Osteocyte (in vitro differentiated cells): ENCODE measurements at places on chromosomes 7 and 10. TPM values are rescaled to one million over a fixed set of nuclear protein-coding genes. Genes with fewer than 3 reads are reported as not detected.

DNA sequence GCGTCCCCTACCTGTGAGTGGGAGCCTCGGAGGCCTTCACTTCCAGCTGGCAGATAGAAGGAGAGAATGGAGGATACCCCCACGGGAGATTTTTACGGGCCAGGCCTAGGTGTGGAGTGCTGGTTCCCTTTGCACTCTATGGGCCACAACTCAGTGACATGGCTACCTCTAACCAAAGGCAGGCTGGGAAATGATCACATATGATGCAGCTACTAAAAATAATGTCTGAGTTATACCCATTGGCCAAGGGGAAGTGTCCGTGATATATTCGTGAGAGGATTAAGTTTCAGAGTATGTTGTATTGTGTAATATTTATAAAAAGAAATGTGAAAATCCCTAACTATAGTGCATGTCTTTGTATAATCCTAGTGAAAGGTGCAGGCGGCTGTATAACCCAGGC, 13.5 kb upstream of the HIPK2 start:
- no peak for DNase-seq

- peak; percentile 56 for DNase-seq
These were observed 296.3 kb downstream of the GRID1 start for GRCh38 chr10:86070278-86070677.

GRCh38 chr10:37703114-37703513, 154.3 kb downstream of the ZNF248 start:
- DNase-seq: no peak

GRCh38 chr7:150901160-150902035, 49.1 kb downstream of the AOC1 start:
- DNase-seq: no peak

The KIF5B gene
- total RNA-seq: 103 and 104 TPM in 2 replicates

The ADRA2A gene
- not detected in 2 replicates for total RNA-seq

DNA sequence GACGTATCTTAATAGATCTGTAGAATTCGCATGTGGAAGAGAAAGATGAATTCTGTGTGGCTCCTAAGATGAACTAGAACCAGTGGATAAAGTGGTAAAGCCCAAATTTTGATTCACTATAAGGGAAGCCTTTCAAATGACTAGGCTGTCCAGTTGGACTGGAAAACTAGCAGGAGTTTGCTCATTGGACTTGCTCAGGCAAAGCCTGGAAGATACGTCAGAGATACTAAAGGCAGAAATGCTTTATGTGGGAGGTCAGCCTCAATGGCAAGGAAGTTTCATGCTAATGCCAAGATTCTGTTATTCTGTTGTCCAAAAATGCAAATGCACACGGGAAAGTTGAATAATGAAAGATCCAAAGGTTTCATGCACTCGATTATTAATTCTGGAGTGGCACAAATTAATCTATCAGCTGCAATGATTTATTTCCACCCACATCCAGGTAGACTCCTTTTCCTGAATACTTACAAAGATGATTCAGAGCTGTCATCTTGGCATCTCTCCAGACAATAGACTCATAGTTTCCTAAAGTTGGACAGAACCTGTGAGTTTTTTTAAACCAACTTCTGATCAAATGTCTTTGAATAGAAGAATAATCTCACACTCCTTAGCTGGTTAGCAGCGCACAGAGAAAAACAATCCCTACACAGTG, 20.5 kb upstream of the PPP1R3C start:
- DNase-seq: no peak

DNA sequence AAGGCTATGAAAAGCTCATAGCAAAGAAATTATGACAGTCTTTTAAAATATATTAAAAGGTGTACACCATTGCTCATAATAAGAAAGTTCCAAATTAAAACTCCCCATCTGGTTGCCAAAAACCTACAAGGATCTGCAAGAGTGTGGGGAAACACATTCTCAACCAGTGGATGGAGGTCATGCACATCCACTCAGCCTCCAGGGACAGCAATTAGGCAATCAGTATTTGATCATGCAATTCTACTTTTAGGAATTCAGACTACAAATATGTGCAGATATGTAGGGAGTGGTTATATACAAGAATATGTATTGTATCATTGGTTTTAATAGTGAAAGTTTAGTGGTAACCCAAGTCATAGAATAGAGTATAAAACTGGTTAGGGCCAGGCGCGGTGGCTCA, 157.8 kb downstream of the FGFR2 start:
- DNase-seq: no peak
